HL-60 (cell line): ENCODE measurements at places on chromosomes 2 and 18.

- DNase-seq, result no peak
Measured at GRCh38 chr18:78732273-78733210, 247.1 kb upstream of the SALL3 start.

- DNase-seq, result no peak
Measured at GRCh38 chr2:31020713-31021112, 117.5 kb downstream of the GALNT14 start.

DNA sequence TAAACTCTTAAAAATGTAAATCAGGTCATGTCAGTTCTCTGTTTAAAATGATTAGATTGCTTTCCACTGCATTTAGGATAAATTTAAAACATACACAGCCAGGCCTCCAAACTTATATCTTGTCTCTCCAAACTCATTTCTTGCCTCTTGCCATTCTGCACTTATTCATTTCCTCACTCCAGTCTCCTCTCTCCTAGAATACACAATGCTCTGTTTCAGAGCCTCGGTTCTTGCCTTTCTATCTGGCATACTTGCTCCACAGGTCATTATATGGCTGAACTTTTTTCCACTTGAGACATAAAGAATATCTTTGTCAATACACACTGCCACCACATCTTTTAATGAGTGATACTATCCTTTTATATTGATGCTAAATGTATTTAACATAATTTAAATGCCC is 10.5 kb upstream of the UGP2 start:
- DNase-seq, result no peak

DNA sequence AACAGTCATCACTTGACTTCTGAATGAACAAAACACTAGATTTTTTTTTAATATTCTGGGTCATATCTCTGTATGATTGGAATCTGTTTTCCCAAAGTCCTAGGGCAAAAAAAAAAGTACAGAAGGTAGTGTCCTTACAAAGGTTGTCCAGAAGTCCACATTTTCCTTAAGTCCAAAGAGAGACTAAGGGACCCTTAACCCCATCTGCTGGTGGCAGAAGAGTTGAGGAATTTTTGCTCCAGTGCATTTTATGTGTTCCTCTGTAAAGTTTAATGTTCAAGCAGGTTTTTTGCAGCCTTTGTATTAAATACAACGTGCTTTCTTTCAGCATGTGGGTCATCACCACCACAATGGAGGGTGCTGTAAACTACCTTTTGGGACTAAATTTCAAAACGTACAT is 215.9 kb downstream of the SP3 start:
- no peak for DNase-seq

DNA sequence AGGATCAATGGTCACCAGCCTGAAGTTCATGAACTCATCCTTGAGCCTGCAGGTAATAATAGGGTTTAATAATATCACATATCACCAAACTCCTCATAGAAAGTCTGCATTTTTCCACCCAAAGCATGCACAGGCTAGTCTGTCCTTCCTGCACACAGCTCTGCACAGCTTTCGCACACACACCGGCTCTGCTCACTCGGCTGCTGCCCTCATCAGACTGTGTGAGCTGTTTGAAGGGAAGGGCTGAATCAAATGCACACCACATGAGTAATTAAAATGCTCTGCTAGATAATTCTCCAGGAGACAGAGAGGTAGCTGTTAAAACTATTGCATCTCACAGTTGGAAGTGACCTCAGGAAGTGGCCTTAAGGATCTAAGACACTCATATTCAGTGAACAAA is 108.4 kb upstream of the YPEL5 start:
- no peak for DNase-seq

- no peak for DNase-seq
Measured at GRCh38 chr2:19176172-19176852, 182.1 kb downstream of the OSR1 start.

GRCh38 chr18:74412116-74412880 is 44.8 kb downstream of the DIPK1C start:
- DNase-seq, result no peak

DNA sequence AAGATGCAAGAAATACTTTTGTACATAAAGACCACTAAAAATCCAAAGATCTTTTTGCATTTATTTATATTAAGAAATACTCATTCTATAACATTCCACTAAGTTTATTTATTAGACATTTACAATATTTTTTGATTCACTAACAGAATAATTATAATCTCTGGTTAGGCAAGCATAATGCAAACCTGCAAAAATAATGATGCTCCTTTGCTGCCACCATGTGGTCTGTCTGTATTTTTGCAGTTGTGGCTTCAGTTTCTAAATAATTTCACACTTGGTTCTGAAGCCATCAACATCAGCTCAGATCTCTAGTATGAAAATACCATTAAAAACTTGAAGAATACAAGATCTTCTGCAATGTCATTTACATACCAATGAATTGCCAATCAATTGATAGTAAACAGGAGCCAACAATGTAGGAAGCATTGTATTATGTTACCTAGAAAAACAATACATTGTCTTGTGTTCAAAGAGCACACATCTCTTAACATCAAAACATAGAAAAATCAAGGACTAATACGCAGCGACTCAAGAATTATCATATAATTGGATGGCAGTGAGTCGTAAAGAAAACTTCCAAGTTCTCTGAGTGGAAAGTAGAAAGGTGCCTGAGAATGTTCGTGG is 28.8 kb upstream of the WDR75 start:
- DNase-seq, result peak; percentile 18

GRCh38 chr18:62066102-62066818 is 120.6 kb downstream of the PIGN start:
- DNase-seq, result no peak

DNA sequence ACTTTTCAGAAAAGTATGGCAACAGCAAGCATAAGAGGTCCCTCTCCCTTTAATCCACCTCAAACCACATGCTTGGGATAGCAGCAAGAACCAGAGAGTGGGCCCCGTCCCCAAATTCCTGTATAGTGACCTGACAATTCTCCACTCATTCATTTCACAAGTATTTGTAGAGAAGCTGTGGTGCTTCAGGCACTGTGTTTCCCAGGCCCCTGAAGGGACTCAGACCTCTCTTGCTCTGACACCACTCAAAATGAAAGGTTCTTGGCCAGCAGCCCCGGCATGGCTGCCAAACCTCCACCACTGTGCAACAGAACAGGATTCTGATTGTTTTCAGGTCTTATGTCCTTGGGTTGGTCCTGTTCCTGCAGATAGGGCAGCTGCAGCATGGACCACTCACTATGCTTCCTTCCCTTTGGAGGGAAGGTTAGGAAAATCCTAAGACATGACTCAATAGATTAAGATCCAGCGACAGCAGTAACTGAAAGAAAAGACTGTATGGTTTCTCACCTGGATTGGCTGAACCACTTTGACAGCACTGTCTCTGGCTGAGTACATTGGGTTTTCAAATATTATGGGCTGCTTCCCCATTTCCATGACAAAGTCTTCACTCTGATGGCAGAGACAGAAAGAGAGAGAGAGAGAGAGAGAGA is 67.6 kb downstream of the DHRS9 start:
- DNase-seq, result no peak

DNA sequence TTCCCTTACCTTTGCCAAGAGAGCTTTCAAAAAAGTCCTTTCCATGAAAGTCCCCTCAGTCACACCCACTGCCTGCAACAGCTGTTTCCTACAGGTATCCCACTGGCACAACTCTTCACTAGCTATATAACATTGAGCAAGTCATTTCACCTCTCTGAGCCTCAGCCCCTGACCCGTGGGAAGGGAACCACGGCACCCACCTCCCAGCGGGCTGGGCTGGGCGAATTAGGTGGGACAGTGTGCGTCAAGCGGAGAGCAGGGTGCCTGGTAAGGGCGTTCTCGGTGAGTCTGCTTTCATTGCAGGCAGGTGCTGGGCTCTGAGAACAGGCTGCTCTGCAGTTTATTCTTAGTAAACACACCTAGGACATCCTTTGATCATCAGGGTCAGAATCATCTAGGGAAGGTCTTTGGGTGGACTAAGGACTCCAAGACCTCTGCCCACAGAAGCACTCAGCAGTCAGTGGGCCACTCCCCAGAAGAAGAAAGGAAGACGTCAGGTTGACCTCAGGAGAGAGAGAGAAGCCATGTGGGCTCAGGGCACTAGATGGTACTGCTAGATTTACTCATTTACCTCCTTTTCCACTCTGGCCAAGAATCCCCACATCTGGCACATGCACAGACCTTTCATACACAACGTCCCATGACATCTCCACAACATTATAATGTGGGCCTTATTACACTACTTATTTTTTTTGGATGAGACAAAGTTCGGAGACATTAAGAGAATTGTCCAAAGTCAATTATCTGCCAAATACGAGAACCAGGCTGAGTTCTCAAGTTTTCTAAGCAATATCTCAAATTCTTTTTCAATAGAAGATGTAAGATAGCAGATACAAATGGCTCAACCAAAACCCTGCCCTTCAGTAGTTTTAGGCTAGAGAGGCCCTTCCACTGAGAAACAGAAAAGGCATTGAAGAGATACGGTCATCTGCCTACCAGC is 79.9 kb downstream of the GALNT14 start:
- DNase-seq, result no peak

- no peak for DNase-seq
Measured at GRCh38 chr2:150561076-150561475, 73.6 kb upstream of the RND3 start.

GRCh38 chr2:147824620-147825019 is 20.2 kb upstream of the ACVR2A start:
- DNase-seq, result peak; percentile 5

- peak; percentile 24 for DNase-seq
Measured at GRCh38 chr2:198309673-198310280, 505.4 kb downstream of the PLCL1 start.

DNA sequence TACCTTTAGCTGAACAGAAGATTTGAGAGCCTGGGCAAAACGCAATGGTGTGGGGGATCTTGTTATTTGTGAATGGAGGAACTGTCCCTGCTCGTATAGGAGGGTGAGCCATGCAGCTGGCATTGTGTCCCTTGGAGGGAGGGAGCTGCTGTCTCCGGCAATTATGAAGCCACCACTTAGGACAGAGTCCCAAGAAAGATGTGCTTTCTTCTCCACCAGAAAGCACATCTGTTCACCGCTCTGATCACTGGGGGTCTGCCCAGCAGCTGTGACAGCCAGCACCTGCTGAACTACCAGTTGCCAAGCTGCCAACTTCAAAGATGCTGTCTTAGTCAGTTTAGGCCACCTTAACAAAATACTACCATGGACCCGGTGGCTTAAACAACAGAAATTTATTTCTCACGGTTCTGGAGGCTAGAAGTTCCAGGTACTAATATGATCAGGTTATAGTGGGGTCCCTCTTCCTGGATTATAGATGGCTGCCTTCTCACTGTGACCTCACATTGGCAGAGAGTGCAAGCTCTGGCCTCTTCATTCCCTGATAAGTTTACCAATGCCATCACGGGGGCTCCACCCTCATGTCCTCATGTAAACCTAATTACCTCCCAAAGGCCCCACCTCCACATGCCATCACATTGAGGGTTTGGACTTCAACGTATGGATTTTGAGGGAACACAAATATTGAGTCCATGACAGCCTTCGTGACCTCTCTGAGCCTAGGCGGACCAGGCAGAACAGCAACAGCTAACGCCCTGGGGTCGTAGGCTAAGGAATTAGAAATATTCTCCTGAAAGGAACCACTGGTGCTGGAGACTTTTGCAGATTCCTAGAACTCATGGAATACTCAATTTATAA is 148.3 kb downstream of the RHBDD1 start:
- no peak for DNase-seq

- no peak for DNase-seq
Measured at GRCh38 chr2:239397931-239398471, 2.8 kb downstream of the HDAC4 start.

GRCh38 chr2:173373290-173373689 is 18.6 kb downstream of the CDCA7 start:
- no peak for DNase-seq

DNA sequence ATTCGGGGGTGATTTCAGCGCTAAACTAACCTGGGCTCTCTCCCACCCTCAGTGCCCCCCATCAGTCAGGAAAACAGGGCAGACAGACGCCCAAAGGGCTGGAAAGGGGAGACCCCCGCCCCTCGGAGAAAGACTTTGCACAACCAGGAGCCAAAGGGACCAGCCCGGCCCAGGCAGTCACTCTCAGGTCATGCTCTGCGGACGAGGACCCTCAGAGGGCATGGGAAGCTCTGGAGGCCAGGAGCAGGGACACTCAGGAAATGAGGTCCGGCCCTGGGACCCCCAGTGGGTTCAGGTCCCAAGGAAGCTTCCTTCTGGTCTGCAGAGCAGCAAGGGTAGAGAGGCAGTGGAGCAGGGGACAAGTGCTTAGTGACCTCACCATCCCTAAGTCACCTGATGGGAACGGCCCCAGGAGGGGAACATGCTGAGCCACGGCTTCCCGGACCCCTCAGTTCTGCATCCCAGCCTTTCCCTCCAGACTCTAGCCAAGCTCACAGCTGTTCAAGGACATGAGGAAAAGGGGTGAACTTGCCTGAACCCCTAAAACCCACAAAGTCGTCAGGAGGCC is 88.0 kb upstream of the GPC1 start:
- no peak for DNase-seq

GRCh38 chr2:214410918-214411554 is at the start of gene VWC2L:
Gene VWC2L, plus strand, starts transcription at chr2:214411054. Its CDS starts 3,140 bp downstream, at chr2:214414194.
- DNase-seq, result no peak

DNA sequence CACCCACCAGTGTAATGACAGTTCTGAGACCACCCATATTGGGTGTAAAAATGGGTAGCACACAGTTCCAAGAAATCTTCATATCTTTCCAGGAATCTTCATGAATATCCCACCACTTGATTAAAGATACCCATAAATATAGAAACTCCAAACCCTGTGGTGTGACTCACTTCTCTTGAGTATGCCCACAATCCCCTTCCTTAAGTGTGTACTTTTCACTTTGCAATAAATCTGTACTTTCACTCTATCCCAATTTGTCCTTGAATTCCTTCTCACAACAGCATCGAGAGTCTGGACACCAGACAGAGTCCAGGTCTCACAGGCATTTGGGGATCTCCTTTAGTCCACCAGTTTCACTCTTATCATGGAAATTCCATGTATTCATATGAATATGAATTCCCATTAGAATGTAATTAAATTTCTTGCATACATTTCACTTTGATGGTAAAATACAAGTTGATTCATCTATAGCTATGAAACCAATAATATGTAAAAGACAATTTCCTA is 287.0 kb upstream of the SESTD1 start:
- no peak for DNase-seq

DNA sequence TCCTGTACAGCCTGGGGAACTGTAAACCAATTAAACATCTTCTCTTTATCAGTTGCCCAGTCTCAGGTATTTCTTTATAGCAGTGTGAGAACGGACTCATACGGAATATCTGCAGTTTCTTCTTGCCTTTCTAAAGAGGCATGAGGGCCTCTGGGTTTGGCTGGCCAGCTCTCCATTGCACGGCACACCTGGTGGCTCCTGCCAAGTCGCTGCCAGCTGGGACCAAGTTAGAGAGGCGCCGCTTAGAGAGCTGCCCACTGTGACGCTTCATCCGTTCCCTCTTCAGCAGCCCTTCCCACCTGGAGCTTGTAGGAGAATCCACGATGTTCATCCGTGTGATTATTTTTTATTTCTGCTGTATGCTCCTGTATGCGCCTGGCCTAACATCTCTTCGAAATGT is 195.4 kb downstream of the TWIST2 start:
- DNase-seq, result no peak

- no peak for DNase-seq
Measured at GRCh38 chr2:170715062-170715931, at the start of gene SP5. Gene SP5, plus strand, starts transcription at chr2:170715337. Its CDS starts 176 bp downstream, at chr2:170715513.
